ENCODE measurements at places on chromosomes 1 and 21. TPM values are rescaled to one million over a fixed set of nuclear protein-coding genes. Genes with fewer than 3 reads are reported as not detected.

The SPRR5 gene
- total RNA-seq, result not detected

DNA sequence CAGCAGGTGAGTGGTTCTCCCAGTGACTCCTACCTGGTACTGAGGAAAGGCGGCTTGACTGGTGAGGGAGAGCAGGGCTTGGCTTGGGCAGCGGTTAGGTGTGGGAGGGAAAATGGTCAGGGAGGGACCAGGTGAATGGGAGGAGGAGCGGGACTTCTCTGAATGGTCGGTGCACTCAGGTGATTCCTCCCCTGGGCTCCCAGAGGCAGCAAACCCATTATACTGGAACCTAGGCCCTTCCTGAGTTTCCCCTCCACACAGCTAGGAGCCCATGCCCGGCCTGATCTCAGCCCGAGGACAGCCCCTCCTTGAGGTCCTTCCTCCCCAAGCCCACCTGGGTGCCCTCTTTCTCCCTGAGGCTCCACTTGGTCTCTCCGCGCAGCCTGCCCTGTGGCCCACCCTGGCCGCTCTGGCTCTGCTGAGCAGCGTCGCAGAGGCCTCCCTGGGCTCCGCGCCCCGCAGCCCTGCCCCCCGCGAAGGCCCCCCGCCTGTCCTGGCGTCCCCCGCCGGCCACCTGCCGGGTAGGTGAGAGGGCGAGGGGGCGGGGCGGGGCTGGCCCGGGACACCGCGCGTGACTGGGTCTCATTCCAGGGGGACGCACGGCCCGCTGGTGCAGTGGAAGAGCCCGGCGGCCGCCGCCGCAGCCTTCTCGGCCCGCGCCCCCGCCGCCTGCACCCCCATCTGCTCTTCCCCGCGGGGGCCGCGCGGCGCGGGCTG is 2.3 kb downstream of the ARTN start:
- no peak for DNase-seq

The KRTAP7-1 gene
- not detected for total RNA-seq

The TP73 gene
- 0.16 TPM for total RNA-seq

- no peak for DNase-seq
Observed at GRCh38 chr1:70205071-70205433, 327 bp downstream of the LRRC40 start.

The AUNIP gene
- total RNA-seq, result 1.3 TPM

The IQCC gene
- 3.0 TPM for total RNA-seq

DNA sequence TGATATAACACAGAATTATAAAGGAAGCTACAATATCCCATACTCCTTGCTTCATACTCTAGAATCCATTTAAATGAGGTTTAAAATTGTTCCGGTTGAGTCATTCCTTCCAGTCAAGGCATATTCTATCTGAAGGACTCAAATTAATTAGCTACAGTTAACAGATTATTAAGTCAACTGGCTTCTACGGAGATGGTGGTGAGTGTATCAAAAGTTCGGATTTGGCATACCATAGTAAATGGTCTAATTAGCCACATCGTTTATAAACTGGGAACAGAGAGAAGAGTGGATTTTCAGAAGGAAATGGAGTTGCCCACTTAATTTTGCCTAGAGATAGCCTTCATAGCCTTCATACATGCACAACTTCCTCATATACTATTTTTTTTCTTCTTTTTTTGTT is 1095.3 kb downstream of the TTLL7 start:
- no peak for DNase-seq

Data from osteocyte (in vitro differentiated cells).